ENCODE measurements at places on chromosomes 3 and 15.

- DNase-seq, result no peak
Observed at GRCh38 chr3:7692866-7693265, 808.8 kb upstream of the LMCD1 start.

DNA sequence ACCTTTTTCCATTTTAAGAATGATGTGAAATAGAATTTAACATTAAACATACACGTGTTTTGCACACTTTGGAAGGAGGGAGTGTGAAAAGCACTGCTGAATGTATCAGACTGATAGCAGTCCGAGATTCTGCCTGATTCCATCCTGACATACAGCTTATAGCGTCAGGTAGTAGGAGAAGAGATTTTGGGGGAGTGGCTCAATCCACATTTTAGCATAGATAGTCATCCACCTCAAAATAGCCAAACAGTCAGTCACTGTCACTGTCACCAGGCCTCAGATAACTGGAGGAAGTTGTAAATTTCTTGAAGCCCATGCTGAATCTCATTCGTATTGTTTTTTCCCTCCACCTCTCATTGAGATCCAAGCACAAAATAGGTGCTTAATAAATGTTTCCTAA lies 35.4 kb upstream of the ARHGEF26 start:
- DNase-seq, result no peak

DNA sequence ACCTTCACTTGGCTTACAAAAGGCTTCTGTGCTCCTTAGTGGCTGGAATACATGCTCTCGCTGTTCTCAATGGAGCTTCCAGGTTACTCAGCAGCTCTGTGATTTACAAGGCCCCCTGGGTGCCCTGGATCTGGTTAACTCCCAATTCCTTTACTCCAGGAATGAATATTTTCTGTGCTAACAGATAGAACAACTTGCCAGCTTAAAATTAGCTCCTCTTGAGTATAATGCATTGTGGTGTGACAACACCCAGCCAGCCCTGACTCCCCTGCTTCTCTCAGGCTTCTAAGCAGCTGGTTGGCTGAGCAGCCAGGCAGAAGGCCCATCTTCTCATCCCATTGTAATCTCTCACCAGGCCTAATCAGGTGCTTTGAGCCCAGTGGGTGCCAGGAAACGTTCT lies 246.4 kb downstream of the ALCAM start:
- no peak for DNase-seq

DNA sequence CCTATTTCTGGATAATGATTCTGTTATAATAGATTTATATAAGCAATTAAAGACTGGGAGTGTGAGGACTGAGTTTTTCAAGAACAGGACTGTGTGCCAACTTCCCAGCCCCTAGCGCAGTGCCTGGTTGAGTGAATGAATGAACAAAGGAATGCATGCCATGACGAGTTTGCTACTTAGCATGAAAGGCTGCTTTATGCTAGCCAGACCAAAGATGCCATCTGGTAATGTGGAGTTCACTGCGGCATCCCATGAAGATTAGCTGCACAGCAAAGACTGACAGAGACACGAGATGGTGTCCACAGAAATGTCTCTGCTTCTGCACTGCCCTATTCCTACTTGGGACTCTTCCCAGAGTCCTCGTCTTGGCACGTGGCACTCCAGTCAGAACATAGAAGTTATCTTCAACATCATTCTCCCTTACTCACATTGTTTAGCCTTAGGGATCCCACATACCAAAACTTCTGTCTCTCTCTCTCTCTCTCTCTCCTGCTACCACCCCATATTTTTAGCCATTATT lies 283.9 kb upstream of the CTNNB1 start:
- DNase-seq, result no peak

DNA sequence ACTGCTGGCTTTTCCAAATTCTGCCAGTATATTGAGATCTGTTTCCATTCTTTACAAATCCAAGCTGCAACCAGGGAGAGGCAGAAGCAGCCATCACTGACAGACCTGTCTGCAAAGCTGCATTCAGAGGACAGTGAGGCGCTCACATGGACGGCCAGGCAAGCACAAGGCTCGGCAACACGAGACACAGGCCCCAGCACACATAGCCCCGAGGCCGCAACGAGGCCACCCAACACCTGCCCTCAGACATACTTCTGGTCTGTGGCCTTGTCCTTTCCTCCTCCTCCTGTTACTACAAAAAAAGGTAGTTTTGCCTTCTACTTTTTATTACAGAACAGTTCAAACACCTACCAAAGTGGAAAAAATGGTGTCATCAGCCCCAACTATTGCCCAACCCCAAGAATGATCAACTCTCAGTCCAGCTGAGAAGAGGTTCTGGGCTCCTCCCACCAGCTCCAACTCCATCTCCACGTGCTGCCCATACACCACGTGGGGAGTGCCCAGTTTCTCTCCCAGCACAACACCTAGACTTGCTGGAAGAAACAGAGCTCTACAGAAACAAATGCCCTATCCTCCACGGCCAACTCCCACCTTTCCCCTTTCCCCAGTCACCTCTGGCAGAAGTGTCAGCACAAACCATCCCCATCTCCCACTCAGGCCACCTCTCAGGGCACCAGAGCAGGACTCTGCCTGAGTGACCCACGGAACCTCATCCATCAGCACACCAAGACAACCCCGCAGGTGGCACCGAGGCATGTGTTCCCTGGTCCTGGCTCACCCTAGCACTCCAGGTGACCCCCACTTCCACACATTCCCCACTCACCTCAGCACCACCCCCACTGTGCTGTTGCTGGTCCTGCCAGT lies 7.4 kb downstream of the ZXDC start:
- DNase-seq, result no peak

GRCh38 chr3:72182206-72182605 lies 397.3 kb upstream of the PROK2 start:
- no peak for DNase-seq

GRCh38 chr3:42699511-42699971 lies 3.1 kb downstream of the HHATL start:
- DNase-seq, result no peak

DNA sequence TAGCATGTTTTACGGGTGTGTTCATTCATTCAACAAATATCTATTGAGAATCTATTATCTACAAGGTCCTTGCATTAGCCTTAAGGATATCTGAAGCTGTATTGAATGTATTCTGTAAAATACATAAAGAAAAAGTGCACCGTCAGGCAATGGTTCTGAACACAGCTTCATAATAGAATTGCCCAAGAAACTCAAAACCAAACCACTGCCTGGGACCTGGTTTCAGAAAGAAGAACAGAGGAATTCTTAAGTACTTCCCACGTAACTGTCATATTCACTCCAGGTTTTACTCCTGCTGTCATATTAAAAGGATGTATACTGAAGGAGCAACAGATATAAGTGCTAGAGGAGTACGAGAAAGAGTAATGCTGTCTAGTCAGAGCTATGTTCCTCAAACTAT lies 115.9 kb downstream of the FGF12 start:
- DNase-seq, result no peak

DNA sequence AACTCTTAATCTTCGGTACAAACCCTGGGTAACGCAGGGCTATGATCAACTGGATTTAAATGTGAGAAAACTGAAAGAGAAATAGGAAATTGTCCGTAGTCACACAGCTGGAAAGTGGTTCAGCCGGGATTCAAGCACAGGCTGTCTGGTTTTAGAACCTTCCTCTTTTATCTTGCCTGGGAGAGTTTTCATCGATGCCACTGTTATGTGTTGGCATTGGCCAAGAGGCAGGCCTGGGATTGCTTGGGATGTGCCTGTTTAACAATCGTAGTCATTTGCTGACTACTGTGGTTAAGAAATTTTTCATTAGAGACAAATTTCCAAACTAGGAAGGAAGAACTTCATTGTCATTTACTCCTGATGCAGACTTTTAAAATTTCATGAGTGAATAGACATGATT lies 4.3 kb downstream of the MCTP2 start:
- no peak for DNase-seq

DNA sequence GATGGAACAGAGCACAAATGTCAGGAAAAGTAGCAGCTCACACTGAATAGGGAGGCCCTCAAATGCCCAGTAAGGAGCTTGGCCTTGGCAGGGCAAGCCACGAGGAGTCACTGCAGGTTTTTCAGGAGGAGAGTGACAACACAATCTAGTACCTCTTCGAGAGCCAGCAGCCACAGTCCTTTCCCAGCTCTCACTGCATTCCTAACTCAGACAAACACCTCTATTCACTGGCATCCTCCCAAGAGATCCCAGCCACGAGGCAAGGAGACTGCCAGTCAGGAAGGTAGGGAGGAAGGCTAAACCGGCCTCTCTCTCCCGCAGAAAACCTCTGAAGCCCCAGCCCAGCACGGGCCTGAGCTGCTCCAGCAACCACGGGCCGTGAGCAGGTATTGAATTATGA lies 146.0 kb upstream of the SMAD3 start:
- no peak for DNase-seq

DNA sequence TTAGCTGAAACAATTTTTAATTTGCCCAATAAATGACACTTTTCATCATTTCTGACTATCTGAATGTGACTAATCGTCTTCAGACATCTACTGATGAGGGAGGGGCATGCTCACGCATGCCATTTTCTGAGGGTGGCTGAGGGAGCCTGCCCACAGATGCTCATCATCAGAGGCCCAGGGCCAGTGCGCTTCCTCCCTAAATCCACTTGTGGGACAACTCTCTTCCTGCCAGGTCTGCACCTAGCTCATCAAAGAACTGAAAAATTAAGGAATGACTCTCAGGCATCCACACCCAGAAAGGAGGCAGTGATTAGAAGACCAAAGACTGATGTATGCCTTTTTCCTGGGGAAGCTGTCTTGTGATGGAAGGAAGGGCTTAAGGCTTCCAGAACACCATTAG lies 22.8 kb downstream of the RTP3 start:
- DNase-seq, result no peak

DNA sequence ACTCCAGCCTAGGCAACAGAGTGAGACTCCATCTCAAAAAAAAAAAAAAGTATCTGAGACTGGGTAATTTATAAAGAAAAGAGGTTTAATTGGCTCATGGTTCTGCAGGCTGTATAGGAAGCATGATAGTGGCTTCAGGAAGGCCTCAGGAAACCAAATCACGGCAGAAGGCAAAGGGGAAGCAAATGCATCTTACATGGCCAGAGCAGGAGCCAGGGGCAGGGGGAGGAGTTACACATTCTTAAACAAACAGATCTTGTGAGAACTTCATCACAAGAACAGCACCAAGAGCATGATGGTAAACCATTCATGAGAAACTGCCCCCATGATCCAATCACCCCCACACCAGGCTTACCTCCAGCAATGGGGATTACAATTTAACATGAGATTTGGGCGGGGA lies 37.2 kb downstream of the ACAP2 start:
- DNase-seq, result no peak

- no peak for DNase-seq
Observed at GRCh38 chr3:75176937-75177336, 487.2 kb upstream of the FRG2C start.

DNA sequence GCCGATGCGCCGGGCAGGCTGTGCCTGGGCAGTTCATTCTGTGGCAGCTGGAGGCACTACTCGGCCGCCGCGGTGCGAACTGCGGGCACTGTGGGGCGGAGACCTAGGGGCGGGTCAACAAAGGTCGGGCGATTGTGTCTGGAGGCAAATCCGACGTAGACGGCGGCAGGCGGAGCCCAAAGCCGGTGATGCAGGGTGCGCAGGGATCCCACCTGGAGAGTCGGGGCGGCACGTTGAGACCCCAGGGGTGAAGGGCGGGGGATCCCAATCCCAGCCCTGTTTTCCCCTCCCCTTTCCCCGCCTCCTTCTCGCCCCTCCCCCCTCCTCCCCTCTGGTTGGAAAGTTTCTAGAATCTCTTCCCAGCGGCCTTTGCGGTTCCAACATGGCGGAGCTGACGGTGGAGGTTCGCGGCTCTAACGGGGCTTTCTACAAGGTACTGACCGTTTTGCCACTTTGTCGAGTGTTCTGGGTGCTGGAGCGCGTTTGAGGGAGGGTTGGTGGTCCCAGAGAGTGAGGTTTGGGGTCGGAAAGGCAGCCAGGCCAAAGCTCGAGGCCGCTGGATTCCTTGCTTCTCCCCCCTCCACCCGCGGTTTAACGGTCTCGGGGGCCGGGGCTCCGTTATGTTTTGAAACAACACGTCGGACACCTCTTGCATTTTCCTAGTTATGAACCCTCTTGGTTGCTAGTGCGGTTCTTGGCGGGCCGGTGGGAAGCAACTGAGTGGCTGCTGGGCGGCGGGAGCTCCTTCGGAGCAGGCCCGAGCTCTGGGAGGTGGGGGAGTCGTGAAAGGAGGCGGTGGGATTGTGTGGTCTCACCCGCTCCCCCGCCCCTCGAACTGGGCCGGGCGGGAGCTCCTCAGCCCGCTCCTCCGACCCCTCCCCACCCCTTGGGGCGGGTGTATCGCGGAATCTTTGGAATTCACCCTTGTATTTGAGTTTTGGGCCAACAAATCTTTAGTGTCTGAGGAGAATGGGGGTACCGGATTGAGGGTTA lies at the start of gene FXR1:
FXR1 (plus strand) TSS at position 367 of the 993 bp plus-strand sequence; CDS start at position 383, 16 bp downstream.
- DNase-seq, result peak; percentile 74
